ENCODE measurements at places on chromosomes 4 and X. TPM values are rescaled to one million over a fixed set of nuclear protein-coding genes. Genes with fewer than 3 reads are reported as not detected.

DNA sequence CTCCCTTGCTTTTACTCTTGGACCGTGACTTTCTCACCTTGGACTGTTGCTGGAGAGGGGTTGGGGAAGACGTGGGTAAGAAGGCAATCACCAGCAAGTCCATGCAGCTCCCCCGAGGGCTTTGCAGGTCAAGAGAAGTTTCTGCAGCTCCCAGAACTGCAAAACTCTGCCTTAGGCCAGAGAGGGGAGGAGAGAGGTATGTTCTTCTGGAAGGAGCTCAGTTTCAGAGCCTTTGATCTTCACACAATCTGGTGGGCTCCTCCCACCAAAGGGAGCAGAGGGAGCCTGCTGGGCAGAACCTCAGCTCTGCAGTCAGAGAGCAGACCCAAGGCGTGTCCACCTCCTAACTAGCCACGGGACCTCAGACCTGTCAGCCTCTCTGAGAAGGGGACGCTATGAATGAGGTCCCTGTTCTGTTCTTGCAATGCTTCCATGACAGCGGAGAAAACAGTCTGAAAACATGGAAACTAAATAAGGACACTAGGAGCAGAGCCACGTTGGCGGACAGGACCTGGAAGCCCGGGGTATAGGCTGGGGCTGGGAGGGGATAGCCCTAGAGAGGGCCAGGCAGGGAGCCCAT lies 92.8 kb downstream of the EVC2 start:
- H3K4me3 ChIP-seq: no peak overlapping the region
- H3K27ac ChIP-seq: no peak overlapping the region
- no peak for DNase-seq
- no peaks in the 10 kb centered on the region for H3K27me3 ChIP-seq

DNA sequence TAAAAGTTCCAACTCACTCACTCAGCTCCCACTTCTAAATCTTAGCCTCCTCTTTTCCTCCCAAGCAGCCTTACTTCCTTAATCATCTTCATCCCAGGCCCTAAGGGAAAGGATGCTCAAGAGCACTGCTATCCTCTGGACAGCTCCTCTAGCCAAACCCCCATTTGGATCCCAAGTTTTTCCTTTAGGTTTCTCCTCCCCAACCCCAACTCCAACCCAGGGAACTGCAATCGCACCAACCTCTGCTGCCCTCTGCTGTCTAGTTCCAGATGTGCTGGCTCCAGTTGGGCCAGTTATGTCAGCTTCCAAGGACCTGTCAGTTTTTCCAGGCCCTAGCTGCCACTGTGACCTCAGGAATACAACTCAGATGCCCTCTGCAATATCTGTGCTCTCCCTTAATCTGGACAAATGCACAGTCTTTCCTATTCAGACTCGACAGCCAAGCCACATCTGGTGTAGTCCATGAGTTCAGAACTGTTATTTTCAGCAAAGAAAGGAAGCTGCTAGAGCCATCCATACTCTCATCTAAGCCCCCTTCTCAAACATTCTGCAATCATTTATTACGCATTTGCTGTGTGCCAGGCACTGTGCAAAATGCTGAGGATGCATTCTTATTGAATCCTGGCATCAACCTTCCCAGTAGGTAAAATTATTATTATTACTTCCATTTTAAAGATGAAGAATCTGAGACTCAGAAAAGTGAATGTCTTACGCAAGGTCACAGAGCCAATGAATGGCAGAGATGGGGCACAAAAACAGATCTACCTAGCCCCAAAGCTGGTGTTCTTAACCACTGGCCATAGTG lies 12.3 kb upstream of the XPNPEP2 start:
- no peaks in the 10 kb centered on the region for H3K36me3 ChIP-seq
- H3K27ac ChIP-seq: no peak overlapping the region
- DNase-seq: peak; percentile 59
- H3K4me1 ChIP-seq: no peaks in the 10 kb centered on the region
- H3K4me3 ChIP-seq: no peak overlapping the region

GRCh38 chr4:82373486-82373815 lies 340 bp downstream of the HNRNPD start:
- H3K4me1 ChIP-seq: peaks cover 13% of the 10 kb centered on the region
- peak overlapping the region; percentile 99 for H3K27ac ChIP-seq
- no peaks in the 10 kb centered on the region for H3K27me3 ChIP-seq

The SLC49A3 gene
- 1.7 TPM for total RNA-seq

The NUP62CL gene
- total RNA-seq: 2.9 TPM

The RHOXF2 gene
- not detected for total RNA-seq

The S100P gene
- 0.45 TPM for total RNA-seq

GRCh38 chr4:77354550-77354949 lies 197.5 kb downstream of the CCNG2 start:
- no peak overlapping the region for H3K4me3 ChIP-seq
- no peaks in the 10 kb centered on the region for H3K27me3 ChIP-seq
- no peak for DNase-seq
- H3K27ac ChIP-seq: no peak overlapping the region

Measured in A673 (cell line).